ENCODE measurements at places on chromosomes 16 and 17.
A peak's percentile ranks its signal among the peaks of the same experiment; 100 is the strongest.

DNA sequence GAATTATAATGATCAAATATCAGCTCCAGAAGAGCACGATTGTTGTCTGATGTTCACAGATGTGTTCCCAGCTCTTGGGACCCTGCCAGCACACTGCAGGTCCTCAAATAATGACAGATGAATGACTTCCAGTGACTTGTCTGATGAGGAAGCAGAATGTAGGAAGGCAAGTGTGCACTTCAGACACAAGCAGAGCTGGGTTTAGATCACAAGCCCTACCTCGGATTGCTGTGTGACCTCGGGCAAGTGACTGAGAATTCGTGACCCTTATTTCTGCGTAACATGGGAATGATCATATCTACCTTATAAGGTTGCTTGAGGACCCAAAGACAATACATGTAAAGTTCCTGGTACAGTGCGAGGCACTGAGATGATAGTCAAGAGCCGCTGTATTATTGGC, 182.2 kb downstream of the ABCC12 start:
- DNase-seq: no peak

- peak; percentile 78 for DNase-seq
Measured at GRCh38 chr17:622356-622755, 92.3 kb downstream of the VPS53 start.

GRCh38 chr17:82200135-82200534, 12.5 kb downstream of the CCDC57 start:
- no peak for DNase-seq

DNA sequence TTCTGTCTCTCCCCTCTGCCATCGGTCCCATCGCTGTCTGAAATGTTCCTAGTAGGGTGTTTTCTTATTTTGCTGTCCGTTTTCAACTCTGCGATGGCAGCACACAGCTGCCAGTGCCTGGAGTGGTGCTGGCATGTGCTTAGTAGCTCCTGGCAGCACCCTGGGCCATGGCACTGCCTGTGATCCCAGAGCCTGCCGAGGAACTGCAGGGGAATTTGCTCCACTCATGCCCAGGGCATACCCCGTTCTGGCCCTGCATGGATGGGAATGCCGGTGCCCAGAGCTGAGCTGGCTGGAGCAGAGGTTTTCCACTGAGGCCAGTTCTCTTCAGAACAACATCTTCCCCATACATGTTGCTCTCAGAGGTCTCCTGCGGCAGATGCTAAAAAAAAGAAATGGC, 43.1 kb downstream of the GPT2 start:
- DNase-seq: no peak

DNA sequence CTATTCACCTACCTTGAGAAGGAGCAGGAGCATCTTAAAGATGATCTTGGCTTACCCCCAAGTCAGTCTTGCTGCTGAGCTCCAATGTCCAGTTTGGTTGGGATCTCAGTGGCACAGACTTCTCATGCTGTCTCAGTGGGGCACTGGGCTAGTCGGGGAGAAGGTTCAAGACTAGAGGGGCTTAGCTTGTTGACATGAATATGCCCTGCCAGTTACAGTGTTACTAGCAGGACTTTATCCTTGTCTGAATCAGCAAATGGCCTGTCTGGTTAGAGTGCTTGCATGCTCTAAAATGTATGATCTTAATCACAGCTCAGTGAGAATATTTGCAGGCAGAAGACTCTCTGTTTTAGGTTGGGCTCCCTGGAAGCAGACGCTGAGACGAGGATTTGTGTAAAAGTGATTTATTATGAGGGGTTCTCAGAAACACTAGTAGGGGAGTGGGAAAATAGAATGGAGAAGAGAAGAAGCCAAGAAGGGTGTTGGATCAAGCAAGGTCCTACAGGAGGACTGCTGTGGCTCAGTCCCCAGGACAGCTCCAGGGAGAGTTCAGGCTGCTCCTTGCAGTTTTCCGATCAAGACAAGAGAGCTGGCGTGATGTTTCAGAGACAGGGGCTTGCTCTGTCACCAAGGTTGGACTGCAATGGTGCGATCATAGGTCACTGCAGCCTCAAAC, 150.4 kb upstream of the HS3ST2 start:
- DNase-seq: no peak

DNA sequence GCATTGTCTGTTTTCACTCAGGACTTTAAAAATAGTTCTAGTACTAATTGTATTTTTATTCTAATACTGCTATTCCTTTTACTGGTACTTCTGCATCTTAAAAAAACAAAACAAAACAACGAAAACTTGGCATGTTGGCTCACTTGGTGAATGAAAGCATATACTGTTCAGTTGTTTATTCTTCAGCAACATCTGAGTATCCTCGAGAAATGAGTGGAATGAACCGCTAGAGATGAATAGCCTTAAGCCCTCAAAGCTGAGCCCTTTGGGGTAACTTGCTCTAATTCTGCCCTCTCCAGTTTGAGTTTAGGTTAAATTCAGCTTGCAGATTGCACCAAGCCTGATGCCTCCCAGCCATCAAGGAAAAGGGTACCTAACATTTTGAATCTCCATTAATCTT, 126.5 kb downstream of the WWOX start:
- no peak for DNase-seq

- DNase-seq: no peak
Measured at GRCh38 chr17:59533694-59534093, 31.7 kb upstream of the DHX40 start.

- DNase-seq: no peak
Measured at GRCh38 chr16:81967358-81967757, 43.9 kb downstream of the SDR42E1 start.

DNA sequence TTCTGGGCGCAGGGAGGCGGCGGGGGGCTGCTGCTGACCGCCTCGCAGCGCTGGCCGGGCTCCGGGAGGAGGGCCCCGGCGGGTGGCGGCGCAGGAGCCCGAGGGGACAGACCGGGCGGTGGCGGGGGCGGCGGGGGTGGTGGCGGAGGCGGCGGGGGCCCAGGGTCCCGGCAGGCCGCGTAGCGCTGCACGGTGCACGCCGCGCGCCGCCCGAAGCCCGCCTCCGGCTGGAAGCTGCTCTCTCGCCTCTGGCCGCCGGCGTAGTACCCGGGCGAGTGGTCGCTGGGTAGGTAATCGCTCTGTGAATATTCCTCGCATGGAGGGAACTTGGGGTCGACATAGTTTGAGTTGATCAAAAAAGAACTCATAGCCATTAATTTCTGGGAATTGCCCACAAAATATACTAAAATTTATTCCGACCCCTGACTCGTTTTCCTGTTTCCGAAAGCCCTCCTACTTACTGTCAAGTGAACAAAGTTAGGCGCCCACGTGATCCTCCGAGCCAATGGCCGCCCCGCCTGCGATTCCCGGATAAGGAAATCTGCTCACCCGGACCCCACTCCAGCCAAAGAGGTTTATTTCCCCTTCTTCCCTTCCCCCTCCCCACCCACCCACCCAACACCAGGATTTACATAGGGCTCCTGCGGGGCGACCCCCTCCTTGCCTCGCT, at the start of gene HOXB4:
HOXB4 (minus strand) TSS at position 405 of the 670 bp plus-strand sequence; CDS start at position 374, 31 bp downstream.
- DNase-seq: peak; percentile 83

DNA sequence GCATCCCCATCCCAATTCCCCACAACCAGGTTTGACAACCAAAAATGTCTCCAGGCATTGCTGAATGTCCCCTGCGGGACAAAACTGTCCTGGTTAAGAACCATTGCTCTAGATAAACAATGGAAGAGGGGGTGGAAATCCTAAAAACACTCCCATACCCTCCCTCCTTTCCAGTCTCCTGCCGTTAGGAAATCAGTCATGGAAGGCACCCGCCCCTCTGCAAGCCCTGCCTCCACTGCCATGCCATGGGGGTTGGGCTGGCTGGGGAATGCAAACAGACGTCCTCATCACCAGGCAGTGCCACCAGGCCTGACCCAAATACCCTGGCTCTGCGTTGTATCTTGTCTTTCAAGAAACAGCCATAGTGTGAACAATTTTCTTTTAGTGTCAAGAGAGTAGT, 57.5 kb downstream of the CYTH1 start:
- DNase-seq: no peak

- DNase-seq: no peak
Measured at GRCh38 chr17:63995626-63996025, 2.5 kb upstream of the PRR29 start.

GRCh38 chr16:27766236-27766925, 216.4 kb downstream of the KATNIP start:
- DNase-seq: no peak

- DNase-seq: peak; percentile 81
Measured at GRCh38 chr16:58684354-58685083, at the start of gene SLC38A7. Gene SLC38A7 (minus strand): TSS chr16:58684770. CDS start chr16:58680126, 4,644 bp downstream.

- no peak for DNase-seq
Measured at GRCh38 chr16:4685292-4685691, 8.1 kb upstream of the NUDT16L1 start.

DNA sequence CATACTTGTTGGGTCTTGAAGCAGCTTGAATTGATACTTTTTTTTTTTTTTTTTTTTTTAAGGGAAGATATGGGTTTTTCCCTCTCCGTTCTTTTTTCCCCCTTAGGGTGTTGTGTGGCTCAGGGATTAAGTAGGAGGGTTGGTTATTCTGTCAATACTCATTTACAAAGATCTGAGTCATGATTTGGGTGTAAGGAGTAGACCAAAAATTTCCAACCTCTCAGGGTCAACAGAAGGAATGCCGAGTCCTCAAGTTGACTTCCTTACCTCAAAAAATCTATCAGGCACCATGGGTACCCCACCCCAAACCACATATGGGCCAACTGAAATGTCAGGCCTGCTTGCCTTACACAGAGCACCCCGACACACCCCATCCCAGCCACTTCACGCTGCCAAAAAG, 230.5 kb downstream of the CCDC182 start:
- DNase-seq: no peak

GRCh38 chr17:8680466-8681169, 50.1 kb upstream of the MYH10 start:
- no peak for DNase-seq

DNA sequence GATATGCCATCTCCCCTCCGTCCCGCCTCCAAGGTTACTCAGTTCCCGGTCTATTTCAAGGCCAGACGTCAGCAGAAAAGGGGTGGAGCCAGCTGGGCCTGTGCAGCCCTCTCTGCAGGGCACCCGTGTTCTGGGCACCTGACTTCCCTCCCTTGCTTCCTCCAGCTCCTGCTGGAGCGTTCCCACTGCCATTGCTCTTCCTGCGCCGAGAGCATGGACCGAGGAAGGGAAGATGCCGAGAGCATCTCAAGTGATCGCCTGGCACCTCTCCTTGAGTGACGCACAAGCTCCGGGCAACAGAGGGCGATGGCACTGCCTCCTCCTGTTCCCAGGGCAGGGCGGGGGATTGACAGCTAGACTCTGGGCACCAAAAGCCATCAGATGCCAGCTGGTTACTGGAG, 29.4 kb upstream of the NAT9 start:
- no peak for DNase-seq

DNA sequence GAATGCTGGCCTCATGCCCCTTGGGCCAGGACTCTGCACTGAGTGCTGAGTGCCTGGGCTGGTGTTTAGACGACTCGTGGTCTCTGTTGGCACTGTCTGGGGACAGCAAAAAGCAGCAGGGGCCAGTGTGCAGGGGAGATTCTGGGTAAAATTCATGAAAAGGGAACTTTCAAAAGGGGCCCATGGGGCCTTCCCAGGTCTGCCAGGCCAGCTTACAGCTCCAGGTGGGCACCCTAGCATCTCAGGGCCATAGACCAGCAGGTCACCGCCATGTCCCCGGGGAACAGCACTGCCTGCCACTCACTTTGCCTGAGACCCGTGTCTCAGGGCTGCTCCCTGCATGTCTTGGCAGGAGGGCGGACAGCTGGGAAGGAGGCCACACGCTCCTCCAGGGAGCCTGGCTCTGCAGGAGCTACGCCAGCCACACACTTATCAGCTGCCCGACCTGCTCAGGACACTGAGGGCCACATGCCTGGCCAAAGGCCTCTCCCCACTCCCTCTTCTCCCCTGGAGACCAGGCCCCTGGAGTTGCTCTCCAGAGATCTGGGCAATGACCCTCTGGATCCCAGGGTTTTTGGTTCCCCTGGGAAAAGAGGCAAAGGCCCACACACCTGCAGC, 8.8 kb upstream of the FASN start:
- DNase-seq: no peak

DNA sequence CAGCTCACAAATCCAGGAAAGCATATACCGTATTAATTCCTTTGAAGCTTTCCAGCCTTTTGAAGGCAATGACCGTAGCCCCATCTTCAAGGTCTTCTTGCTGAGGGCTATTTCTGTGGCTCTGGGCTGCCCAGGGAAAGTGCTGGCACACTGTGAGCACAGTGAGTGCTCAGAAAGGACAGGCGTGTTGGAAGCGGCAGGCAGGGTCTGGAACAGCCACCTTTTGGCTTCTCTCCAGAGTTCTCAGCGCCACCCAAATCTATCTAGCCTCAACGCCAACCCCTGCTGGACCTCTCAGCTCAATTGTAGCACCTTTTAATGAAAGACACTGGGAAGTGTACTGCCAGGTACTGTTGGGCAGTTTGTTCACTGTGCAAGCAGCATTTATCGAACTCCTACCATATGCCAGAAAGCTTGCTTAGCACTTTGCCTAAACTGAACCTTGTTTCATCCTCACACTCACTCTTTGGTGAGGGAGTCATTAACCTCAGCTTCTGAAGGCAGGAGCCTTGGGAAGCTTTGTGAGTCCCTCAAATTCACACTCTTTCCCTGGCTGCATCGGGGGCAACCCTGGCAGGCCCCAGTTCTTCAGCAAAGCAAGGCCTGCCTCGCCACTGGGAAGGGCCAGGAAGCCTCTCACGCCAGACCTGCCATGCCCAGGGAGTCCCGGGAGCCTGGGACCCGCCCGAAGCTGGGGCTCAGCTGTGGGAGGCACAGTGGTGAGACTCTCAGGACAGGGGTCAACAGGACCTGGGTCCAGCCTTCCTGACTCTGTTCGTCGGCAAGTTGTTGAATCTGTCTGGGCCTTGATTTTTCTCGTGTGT, 13.5 kb upstream of the CIBAR2 start:
- DNase-seq: no peak

DNA sequence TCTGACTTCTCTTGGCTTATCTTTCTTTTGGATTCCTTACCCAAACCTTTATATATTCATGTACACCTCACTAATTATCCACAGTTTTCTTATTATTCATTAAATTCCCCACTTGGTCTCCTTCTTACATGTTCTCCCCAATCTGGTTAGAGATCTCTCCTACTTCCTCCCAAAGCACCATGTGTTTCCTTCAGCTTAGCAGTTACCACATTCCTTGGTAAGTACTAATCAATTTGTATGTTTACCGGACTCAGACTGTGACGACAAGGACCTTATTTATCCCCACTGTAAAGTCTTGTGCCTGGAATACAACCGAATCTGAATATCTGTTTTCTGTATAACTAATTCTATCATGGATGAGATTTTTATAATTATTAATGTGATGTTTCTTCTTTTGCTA, 389.5 kb downstream of the KCNJ2 start:
- DNase-seq: no peak

DNA sequence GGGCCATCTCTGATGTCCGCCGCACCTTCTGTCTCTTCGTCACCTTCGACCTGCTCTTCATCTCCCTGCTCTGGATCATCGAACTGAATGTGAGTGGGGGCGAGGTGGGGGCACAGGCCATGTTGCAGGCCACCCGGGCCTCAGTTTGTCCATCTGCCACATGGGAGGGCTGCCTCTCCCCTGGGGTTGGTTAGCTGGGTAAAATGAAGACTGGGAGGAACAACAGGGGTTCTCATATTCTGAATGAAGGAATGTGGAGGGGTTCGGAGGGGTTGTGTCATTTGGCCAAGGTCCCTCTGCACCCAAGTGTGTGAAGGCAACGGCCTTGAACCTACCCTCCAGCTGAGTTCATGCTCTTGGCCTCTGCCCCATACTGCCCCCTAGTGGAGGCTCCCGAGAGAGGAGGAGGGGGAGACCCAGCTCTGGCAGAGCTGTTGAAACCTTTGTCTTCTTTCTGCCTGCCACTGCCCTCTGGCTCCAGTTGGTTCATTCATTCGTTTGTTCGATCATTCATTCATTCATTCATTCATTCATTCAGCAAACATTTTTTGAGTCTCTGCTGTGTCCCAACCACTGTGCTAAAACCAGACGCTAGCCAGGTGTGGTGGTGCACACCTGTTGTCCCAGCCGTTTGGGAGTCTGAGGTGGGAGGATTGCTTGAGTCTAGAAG, 11.4 kb upstream of the TCAP start:
- peak; percentile 35 for DNase-seq
